Tibial nerve (tissue), 4 donors: ENCODE measurements at places on chromosomes 3 and 15.
A peak's percentile ranks its signal among the peaks of the same experiment; 100 is the strongest.

- H3K4me1 ChIP-seq, result peaks cover 11% of the 10 kb centered on the region
- H3K27me3 ChIP-seq, result no peaks in the 10 kb centered on the region
- H3K36me3 ChIP-seq, result no peaks in the 10 kb centered on the region
- no peak for DNase-seq
Observed at GRCh38 chr3:172315401-172316091, 132.7 kb downstream of the GHSR start.

DNA sequence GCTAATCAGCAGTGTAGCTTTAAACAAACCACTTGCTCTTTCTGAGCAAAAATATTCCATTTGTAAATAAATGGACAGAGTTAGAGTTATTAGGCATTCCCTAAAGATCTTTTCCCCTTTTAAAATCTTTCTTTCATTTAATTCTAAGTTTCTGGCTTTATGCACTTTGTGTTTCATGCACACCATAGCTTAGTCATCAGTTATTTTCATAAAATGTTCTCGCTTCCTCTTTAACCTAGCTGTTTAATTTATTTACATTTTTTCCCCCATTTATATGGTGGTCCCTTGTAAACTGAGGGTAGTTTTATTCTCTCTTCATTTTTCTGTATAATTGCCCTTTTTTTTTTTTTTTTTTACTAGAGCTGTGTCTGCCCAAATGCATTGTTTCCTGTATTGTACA lies 315.0 kb upstream of the LRRFIP2 start:
- H3K27ac ChIP-seq, result no peak overlapping the region
- no peak overlapping the region for H3K4me3 ChIP-seq
- no peak for DNase-seq
- peaks cover 4% of the 10 kb centered on the region for H3K36me3 ChIP-seq

DNA sequence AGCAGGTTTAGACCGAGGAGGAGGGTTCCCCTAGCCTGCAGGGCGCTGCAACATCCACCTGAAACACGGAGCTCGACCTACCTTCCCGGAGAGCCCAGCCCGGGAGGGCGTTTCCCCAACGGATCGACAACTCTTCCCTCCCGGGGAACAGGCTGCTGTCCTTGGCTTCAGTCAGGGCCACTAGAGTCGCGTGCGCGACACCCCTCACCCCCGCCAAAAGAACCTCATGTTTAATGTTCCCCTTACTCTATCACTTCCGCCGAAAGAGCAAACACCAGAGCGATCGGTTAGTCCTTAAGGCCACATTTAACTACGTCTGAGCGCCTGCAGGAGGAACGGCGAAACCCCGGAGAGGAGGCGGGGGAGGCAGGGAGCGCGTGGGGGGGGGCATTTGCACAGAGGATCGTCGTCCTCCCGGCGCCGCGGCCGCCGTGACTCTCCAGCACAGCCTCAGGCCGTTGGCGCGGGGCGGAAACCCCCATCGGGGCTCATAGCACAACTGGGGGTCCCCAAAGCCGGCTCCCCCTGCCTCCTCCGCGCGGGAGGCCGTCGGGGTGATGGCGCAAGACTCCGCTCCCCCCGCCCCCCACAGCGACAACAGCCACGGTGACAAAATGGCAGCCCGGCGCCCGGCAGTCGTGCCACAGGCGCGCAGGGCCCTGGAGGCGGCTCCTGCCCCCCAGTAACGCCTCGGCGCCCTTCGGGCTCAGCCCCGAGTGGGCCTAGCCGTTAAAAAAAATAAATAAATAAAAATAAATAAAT lies 3.2 kb downstream of the ANP32A start:
- H3K27ac ChIP-seq, result peak overlapping the region; percentile 98
- no peaks in the 10 kb centered on the region for H3K36me3 ChIP-seq
- H3K27me3 ChIP-seq, result no peaks in the 10 kb centered on the region
- peak overlapping the region; percentile 73 for H3K4me3 ChIP-seq
- peaks cover 43% of the 10 kb centered on the region for H3K4me1 ChIP-seq
- peak; percentile 38 for DNase-seq

DNA sequence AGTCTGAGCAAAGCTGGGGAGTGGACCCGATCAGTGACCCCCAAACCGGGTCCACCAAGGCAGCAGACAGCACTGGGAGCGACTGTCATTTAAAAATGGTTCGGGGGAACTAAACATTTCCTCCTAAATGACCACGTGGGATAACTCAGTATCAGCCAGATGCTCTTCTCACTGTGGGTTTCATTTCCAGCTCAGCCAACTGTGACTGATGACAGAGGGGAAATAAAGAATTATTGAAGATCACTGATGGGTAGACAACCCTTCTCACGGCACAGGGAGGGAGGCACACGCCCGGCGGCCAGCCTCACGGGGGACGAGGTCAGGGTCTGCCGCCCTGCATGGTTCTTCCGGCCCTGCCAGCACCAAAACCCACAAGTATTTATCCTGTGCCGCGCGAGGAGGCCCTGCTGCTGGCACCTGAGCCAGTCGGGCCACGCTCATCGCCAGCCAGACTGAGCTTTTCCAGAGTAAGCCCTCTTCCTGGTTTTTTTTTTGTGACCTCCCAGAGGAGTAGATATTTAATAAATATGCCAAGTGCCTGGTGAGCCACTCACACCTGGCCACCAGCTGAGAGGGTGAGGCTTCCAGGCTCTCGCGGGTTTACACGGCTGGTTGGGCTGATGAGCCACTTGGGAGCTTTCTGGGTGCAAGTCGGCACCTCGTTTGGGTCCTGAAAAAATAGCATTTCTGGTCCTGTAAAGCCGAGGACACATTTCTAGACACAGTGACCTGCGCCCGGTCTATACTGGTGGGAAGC lies 6.2 kb downstream of the MELTF start:
- H3K27ac ChIP-seq, result no peak overlapping the region
- H3K27me3 ChIP-seq, result peaks cover 12% of the 10 kb centered on the region
- H3K4me3 ChIP-seq, result no peak overlapping the region
- H3K4me1 ChIP-seq, result no peaks in the 10 kb centered on the region
- no peaks in the 10 kb centered on the region for H3K36me3 ChIP-seq

- no peak overlapping the region for H3K27ac ChIP-seq
- peaks cover 4% of the 10 kb centered on the region for H3K27me3 ChIP-seq
- no peak for DNase-seq
Observed at GRCh38 chr3:187315872-187316271, 24.3 kb upstream of the MASP1 start.

GRCh38 chr3:129608087-129608935 lies 1.8 kb upstream of the PLXND1 start:
- H3K27ac ChIP-seq, result peak overlapping the region; percentile 93
- no peaks in the 10 kb centered on the region for H3K27me3 ChIP-seq
- H3K4me3 ChIP-seq, result no peak overlapping the region
- no peaks in the 10 kb centered on the region for H3K36me3 ChIP-seq
- no peak for DNase-seq

GRCh38 chr3:83023086-83023485 lies 1261.6 kb upstream of the GBE1 start:
- H3K36me3 ChIP-seq, result no peaks in the 10 kb centered on the region
- no peak overlapping the region for H3K27ac ChIP-seq
- no peaks in the 10 kb centered on the region for H3K27me3 ChIP-seq

DNA sequence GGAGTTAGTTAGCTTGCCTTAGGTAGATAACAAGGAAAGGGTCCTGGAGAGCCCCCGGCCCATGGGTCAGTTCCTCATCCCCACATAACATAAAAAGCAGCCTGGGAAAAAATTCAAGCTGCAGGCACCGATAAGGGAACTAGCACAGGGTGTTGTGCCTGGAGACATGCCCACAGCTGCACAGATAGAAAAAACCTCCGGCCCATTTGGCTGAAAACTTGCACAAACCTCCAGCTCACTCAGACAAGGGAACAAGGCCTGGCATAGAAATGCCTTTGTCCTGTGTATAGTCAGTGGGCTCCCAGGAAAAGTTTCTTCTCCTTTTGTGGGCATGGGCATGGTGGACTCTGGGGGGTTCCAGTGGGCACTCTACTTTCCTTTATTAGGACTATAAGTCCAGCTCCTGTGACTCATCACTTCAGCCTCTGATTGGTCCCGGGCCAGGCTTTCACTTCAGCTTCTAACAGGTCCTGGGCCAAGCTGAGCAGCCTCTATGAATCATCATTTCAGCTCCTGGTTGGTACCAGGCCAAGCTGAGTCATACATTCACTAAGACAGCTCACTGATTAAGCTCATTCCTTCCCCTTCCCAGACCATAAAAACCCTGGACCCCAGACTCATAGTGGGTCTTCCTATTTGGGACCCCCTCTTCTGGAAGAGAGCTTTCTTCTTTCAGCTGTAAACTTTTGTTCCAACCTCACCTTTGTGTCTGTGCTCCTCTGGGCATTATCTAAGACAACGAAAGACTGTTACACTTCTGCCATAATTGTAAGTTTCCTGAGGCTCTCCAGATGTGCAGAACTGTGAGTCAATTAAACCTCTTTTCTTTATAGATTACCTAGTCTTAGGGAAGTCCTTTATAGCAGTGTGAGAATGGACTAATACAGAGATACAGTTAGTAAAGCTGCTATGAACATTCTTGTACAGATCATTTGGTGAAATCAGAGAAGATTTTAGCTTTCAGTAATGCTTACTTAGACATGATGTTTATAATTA lies 348.0 kb upstream of the DPPA4 start:
- DNase-seq, result peak; percentile 33
- H3K27me3 ChIP-seq, result no peaks in the 10 kb centered on the region
- H3K27ac ChIP-seq, result no peak overlapping the region
- no peaks in the 10 kb centered on the region for H3K4me1 ChIP-seq
- no peak overlapping the region for H3K4me3 ChIP-seq
- no peaks in the 10 kb centered on the region for H3K36me3 ChIP-seq

DNA sequence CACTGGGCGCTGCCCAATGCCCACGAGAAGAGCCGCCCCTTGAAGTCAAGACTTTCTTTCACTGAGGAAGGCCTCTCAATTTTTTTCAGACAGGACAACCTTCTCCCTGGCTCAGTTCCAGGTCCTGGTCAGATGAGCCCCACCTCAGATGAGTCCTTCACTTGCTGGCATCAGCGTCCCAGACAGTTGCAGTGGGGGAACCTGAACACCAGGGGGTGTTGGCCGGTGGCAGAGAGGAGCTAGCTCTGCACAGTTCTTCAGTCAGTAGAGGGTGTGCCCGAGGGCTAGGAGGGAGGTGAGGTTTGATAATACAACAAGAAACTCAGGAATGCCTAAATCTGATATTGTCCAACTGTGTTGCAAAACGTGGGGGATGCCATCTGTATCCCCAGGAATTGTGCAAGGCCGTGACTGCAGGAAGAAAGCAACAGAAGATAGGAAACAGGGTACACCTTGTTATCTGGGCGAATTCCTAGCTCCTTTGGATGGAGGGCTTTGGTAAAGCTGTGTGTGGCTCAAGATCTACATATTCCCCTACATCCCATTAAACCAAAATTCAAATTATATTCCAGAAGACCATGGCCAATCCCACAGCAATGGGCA lies 34.3 kb downstream of the CCR3 start:
- no peaks in the 10 kb centered on the region for H3K36me3 ChIP-seq
- no peak overlapping the region for H3K4me3 ChIP-seq
- H3K27me3 ChIP-seq, result no peaks in the 10 kb centered on the region
- no peak for DNase-seq

DNA sequence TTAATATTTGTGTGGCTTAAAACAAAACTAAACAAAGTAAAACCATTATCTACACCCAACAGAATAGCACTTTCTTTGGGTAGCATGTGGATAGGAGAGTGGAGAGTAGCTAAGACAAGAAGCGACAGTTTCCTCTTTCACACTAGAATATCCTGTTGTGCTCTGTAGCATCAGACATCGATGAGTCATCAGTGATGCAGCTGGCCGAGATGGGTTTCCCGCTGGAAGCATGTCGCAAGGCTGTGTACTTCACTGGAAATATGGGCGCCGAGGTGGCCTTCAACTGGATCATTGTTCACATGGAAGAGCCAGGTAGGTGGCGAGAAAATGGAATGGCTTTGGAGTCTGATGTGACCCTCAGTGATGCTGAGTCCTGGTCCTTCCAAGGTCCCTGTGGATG lies 108.1 kb downstream of the USP13 start:
- H3K4me1 ChIP-seq, result no peaks in the 10 kb centered on the region
- H3K36me3 ChIP-seq, result no peaks in the 10 kb centered on the region
- H3K27me3 ChIP-seq, result no peaks in the 10 kb centered on the region
- DNase-seq, result no peak

DNA sequence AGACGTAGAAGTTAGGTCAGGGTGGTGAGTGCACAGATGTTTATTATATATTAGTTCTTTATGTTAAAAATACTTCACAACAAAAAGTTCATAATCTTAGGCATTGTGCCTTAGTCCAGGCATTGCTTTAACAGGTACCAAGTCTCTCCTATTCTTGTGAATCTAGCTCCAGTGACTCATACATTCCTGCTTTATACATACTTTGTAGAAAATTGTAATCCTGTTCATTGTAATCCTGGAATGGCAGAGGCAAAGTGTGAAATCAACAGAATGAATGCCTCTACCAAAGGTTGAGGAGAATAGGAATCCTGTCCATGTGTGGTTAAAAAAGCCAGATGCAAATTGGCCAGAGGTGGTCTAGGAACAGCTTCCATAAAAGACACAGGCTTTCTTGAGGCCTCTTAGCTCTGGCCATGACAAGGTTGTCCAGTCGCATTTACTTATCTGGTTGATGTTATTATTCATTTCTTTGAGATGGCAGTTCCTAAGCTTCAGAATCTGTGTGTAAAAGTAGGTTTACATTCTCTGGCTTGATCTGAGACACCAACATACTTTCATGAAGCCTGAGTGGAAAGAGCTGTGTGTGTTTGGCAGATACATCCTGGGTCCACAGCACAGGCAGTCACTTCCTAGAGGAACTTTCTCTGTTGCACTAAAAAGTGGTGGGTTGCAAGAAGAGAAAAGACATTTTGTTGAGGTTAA lies 109.0 kb downstream of the CDIN1 start:
- H3K27me3 ChIP-seq, result no peaks in the 10 kb centered on the region
- H3K4me1 ChIP-seq, result no peaks in the 10 kb centered on the region
- no peak overlapping the region for H3K27ac ChIP-seq
- no peak overlapping the region for H3K4me3 ChIP-seq

DNA sequence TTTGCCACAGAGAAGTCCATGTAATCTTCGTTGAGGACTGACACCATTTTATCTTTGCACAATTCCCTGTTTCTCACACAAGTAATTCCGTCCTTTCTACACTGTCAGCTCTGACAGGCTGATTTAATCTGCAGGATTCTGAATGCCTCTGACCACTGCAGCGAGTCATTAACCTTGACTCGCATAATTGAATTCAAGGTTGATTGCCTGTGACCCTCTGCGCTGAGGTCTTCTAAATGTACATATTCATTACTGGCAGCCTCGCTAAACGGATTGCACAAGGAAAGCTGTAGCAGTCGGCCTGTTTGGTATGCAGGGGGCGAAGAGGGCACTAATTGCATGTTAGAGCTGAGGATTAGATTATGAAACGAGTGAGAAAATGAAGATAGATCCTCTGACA lies 147.8 kb downstream of the SHOX2 start:
- no peaks in the 10 kb centered on the region for H3K36me3 ChIP-seq
- DNase-seq, result no peak
- no peaks in the 10 kb centered on the region for H3K27me3 ChIP-seq
- H3K4me1 ChIP-seq, result no peaks in the 10 kb centered on the region
- no peak overlapping the region for H3K27ac ChIP-seq

- no peak overlapping the region for H3K4me3 ChIP-seq
- DNase-seq, result no peak
- peaks cover 62% of the 10 kb centered on the region for H3K4me1 ChIP-seq
- no peak overlapping the region for H3K27ac ChIP-seq
- no peaks in the 10 kb centered on the region for H3K27me3 ChIP-seq
- no peaks in the 10 kb centered on the region for H3K36me3 ChIP-seq
Observed at GRCh38 chr3:23811919-23812318, 6.2 kb downstream of the UBE2E1 start.
